ENCODE measurements at places on chromosomes 7 and 10. TPM values are rescaled to one million over a fixed set of nuclear protein-coding genes. Genes with fewer than 3 reads are reported as not detected.

DNA sequence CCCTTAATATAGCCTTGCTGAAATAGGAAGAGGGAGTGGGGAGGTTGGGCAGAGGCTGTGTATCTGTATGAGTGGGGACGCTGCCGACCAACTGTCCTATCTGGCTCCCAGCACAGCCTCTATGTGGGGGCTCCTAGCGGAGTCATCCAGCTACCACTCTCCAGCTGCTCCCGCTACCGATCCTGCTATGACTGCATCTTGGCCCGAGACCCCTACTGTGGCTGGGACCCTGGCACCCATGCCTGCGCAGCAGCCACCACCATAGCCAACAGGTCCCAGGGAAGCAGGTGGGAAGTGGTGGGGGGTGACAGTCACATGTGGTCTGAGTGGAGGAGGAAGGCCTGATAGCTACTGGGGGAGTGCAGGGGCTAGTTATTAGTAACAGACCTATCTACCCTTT lies 6.6 kb downstream of the MRPL43 start:
- H3K4me1 ChIP-seq: peaks cover 2% of the 10 kb centered on the region
- no peak overlapping the region for H3K4me3 ChIP-seq
- H3K27me3 ChIP-seq: no peaks in the 10 kb centered on the region
- no peak overlapping the region for H3K27ac ChIP-seq
- peaks cover 4% of the 10 kb centered on the region for H3K36me3 ChIP-seq
- no peak for DNase-seq

The RP9 gene
- total RNA-seq: 26.0 TPM

The RNF133 gene
- total RNA-seq: not detected

The CCL26 gene
- not detected for total RNA-seq

DNA sequence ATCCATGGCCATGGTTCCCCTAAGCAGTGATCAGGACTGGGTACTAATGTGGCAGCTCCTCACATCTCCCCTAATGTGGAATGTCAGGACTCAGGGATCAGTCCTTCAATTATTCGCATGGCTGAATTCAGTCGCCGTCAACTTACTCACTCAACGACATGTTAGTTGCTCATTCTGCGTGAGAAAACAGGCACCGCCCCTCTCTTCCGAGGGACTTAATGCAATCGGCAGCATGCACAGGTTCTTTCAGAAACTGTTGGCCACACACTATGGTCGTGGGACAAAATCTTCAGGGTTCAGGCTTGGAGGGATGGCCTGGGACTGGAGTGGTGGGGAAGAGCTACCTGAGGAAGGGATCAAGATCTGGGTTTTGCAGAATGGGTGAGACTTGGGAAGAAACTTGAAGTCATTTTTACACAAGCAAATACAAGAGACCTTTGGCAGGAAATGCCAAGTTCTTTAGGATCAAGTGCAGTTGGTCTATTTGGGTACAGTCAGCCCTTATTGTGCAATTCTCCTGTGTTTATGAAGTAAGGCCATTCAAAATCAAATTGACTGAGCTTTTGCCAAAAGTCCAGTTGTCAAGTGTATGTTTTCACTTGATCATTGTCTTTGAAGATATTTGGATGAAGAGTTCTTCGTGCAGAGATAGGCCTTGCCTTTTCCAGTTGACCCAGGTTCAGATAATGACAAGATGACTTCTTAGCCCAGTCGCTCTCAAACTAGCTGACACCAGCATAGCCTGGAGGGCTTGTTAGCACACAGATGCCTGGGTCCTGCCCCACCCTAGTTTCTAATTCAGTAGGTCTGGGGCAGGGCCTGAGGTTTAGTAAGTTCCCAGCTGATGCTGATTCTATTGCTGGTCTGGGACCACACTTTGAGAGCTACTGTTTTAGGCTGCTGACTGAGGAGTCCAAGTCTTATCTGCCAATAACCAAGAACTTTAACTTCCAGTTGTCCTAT lies 48.5 kb downstream of the LRRC18 start:
- H3K27me3 ChIP-seq: no peaks in the 10 kb centered on the region
- H3K27ac ChIP-seq: no peak overlapping the region
- DNase-seq: no peak
- H3K4me1 ChIP-seq: no peaks in the 10 kb centered on the region
